ENCODE measurements at places on chromosomes 5 and 9.
A peak's percentile ranks its signal among the peaks of the same experiment; 100 is the strongest.

GRCh38 chr5:136075466-136075891 lies 46.7 kb downstream of the TGFBI start:
- DNase-seq, result no peak

DNA sequence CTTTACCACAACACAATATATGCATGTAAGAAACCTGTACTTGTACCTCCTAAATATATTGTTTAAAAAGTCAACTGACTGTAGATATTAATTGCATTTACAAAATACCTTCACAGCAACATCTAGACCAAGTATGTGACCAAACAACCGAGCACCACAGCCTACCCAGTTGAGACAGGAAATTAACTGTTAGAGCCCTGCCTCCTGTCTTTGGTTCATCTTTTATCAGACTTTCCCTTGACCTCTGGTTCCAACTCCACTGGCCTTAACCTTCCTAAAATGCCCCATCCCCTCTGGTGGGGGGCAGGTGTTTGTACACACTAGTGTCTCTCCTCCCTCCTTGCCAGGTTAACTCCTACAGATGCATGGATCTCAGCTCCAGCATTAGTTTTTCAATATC lies 155.0 kb upstream of the PANK3 start:
- no peak for DNase-seq

GRCh38 chr5:177111720-177112394 lies 21.7 kb upstream of the NSD1 start:
- DNase-seq, result peak; percentile 36

GRCh38 chr9:124492818-124493217 lies 14.4 kb downstream of the NR5A1 start:
- no peak for DNase-seq

- peak; percentile 55 for DNase-seq
Measured at GRCh38 chr5:55603922-55604321, 69.2 kb upstream of the PLPP1 start.

DNA sequence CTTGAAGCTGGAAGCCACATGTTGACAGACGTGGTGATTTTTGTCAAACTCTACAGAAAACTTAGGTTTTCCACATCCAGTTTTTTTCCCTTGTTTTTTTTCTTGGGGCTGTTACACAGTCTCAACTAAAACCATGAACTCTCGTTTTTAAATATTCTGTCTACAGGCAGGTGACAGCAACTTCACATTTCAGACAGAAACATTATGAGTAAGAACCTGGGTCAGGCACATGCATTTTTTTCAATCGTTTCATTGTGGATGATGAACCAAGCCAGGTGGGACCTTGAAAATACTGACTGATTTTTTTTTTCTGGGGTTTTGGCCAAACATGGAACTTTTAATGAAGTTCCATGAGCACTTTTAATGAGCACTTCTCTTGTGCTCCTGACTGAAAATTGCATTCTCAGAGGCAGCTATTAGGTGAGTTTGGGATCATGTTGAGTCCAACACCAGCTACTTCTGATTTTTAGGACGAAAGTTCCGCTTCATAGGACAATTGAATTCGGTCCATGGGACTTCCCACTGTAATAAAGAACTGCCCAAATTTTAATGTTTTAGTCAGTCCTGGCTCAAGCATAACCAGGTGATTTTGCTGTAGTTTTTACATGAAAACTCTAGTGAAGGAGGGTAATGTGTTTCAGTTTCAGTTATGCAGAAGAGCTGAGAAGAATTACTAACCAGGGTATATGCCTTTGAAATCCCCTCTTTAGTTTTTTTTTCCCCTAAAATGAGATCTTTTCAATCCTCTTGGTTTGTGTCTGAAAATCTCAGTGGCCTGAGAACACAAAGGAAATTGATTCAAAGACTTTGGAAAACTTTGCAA lies 93.2 kb upstream of the ADAMTS16 start:
- no peak for DNase-seq

DNA sequence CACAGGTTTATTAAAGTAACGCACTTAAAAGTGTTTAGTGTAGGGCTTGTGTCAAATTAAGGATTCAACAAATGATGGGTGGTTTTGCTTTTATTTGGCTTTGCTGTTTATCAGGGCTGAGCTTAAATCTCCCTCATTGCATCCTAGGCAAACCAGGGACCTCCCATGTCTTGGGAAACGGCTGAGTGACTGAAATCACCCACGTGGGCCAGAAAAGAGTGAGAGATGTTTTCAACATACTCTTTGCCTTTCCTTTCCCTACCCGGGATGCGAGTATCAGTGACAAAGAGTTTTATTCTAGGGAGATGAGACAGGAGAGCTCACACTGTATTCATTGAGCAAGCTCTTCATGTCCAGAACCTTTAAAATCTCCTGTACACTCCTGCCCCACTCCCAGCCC lies 23.3 kb downstream of the KCNMB1 start:
- no peak for DNase-seq

DNA sequence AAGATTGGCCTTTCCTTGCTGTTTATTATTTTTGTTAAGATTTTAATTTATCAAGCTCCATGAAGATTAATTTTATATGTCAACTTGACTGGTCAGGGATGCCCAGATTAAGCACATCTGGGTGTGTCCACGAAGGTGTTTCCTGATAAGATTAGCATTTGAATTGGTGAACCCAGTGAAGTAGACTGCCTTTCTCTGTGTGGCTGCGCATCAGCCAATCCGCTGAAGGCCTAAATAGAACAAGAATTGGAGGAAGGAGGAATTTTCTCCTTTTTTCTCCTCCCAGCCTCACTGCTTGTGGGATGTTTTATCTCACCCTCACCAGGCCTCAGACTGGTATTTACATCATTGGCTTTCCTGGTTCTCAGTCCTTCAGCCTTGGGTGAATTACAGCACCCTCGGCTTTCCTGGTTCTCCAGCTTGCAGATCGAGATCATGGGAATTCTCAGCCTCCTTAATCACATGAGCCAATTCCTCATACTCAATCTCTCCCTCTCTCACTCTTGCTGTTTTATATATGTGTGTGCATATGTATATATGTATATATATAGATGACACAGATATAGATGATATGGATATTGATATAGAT lies 135.4 kb upstream of the SPEF2 start:
- no peak for DNase-seq

- DNase-seq, result no peak
Measured at GRCh38 chr9:137396634-137397367, 26.2 kb downstream of the EXD3 start.

DNA sequence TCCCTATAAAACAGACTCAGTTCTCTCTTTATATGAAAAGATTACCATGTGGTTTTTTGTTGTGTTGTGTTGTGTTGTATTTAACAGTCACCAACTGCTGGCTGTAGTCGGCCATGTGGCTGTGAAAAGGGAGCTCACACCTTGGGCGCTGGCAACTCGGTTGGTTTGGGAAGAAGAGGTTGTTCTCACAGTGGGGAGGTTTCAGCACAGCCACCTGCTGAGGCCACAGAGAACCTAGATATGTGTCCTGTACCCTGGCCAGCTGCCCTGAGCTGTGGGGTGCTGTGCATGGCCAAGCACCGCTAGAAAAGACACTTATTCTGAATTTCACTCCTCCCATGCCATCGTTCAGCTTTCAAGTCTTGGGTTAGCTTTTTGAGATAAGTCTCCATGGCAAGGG lies 58.8 kb downstream of the SYK start:
- DNase-seq, result no peak

DNA sequence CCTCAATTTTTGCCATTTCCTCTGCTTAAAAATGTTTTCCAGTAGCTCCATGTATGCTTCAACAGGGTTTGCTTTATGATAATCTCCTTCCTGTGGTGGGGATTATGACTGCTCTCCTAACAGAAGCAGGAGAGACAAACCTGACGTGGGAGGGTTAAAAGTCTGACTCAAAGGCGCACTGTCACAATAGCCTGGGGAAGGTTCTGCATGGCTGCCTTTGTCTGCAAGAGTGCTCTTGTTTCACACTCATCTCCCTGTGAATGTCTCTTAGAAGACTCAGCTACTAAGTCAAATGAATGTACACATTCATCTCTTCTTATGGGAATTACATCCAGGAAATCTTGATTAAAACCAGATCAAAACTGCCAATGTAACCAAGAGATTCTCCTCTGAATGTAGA lies 90.9 kb upstream of the MTAP start:
- DNase-seq, result no peak

DNA sequence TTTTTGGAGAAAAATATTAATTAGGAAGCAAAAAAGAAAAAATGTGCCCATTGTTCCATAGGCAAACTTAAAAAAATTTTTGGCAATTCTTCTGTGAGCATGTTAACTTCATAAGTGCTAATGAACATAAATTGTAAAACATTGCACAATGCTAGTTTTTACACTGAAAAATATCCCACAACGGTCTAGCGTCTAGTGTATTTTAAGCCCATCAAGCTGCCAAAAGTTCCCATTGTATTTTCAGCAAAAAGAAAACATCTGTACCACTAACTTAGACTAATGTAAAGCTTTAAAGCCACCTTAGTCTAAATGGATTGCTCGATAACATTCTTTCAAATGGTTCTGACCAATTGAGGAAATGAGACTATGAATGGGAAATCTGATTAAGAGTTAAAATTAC lies 2.8 kb downstream of the NR6A1 start:
- DNase-seq, result no peak

DNA sequence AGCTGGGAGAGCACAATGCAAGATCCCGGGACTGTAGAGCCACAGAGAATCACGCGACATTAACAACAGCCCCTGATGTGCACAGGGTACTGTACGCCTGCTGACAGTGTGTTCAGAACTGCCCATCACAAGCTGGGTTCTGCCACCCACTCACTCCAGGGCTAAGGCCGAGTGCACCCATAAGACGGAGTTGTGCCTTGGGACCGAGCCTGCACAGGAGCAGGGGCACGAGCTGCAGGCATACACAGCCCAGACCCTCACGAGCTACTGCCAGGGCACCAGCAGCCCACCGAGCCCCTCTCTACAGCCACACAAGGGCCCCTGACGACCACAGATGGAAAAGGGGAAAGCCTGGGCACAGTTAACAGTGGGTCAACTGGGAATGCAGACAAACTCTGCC lies 67.8 kb downstream of the CAMSAP1 start:
- no peak for DNase-seq

DNA sequence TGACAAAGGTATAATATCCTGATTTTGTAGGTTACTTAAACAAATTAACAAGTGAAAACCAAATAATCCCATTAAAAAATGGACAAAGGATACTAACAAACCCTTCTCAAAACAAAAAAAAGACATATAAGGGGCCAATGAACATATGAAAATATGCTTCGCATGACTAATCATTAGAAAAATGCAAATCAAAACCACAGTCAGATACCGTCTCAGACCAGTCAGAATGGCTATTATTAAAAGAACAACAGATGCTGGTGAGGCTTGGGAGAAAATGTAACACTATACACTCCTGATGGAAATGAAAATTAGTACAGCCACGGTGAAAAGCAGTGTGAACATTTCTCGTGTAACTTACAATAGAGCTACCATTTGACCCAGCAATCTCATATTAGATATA lies 1542.2 kb upstream of the CDH9 start:
- no peak for DNase-seq

DNA sequence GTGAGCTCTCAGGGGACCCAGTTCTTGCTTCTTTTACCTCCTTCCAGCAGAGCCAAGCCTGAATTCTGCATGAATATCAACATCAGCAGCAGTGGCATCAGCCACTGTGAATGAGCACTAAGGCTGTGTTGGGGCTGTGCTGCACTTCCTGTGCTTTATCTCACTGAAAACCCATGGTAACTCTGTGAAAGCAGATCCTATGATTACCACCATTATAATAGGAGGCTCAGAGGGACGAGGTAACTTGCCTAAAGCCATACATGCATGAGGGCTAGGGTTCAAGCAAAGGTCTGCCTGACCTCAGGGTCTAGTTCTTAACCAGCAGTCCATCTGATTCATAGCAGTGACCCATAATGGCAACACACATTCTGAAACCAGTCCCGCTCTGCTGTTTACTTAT lies 60.5 kb upstream of the RAPGEF1 start:
- no peak for DNase-seq

GRCh38 chr5:149839761-149840160 lies 104.8 kb downstream of the PDE6A start:
- no peak for DNase-seq

GRCh38 chr5:154254896-154255295 lies 64.4 kb downstream of the GALNT10 start:
- DNase-seq, result no peak

DNA sequence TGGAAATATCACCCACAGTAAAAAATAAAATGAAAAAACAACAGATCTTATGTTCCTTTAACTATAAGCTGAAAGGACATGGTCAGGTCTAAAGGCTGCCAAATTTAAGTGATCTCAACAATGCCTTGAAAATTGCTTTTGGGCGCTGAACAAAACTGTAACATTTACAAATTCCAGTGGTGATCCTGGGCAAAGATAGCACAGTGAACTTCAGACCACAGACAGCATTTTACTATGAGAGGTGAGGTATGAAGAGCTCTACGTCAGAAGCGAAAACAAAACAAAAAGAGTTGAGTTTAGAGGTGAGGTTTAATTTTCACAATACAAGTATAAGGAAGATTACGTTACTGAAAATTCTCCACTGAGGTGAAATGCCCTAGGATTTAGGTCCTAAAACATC lies 165.8 kb upstream of the STK32A start:
- DNase-seq, result no peak

- DNase-seq, result no peak
Measured at GRCh38 chr9:103041961-103042360, 46.8 kb downstream of the CYLC2 start.

DNA sequence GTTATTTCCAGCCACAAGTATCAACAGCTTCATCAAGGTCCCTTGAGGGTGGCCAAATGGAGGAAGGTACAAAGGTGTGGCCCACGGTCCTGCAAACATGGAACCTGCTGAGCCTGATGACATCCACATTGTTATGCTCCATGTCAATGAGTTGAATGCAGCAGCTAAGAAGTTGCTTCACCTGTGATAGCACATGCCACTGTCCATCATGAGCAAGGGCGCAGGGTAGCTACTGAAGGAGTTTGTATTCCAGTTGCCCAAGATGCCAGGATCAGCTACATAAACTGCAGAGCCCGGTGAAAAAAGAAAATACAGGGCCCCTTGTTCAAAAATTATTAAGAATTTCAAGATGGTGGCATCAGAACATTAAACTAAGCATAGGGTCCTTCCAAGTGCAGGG lies 24.2 kb downstream of the LSM11 start:
- no peak for DNase-seq

GRCh38 chr5:118883362-118883761 lies 105.0 kb downstream of the DTWD2 start:
- no peak for DNase-seq

- DNase-seq, result peak; percentile 17
Measured at GRCh38 chr9:112925058-112925641, 34.5 kb upstream of the SLC46A2 start.

DNA sequence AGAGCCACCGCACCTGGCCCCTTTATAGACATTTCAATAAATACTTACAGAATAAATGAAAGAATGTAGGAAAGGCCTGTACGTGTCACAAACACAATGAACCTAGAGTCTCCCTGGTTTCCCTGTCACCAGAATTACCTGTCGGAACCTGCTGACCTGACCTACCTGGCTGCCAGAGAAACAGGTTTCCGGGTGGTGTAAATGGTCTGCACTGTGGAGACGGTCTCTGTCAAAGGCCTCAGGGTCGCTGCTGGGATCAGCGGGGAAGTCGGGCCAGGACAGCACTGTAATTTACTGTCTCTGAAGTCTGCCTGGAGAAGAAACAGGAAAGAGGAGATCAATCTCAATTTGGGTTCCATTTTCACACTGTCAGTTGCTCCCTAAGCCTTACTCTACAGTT lies 9.3 kb upstream of the FRRS1L start:
- no peak for DNase-seq
